ENCODE measurements at places on chromosomes 7 and 10.

- DNase-seq = no peak
These were observed 420 bp upstream of the MINPP1 start for GRCh38 chr10:87504307-87504639.

GRCh38 chr7:8423057-8423456 is 10.4 kb upstream of the NXPH1 start:
- no peak for DNase-seq

DNA sequence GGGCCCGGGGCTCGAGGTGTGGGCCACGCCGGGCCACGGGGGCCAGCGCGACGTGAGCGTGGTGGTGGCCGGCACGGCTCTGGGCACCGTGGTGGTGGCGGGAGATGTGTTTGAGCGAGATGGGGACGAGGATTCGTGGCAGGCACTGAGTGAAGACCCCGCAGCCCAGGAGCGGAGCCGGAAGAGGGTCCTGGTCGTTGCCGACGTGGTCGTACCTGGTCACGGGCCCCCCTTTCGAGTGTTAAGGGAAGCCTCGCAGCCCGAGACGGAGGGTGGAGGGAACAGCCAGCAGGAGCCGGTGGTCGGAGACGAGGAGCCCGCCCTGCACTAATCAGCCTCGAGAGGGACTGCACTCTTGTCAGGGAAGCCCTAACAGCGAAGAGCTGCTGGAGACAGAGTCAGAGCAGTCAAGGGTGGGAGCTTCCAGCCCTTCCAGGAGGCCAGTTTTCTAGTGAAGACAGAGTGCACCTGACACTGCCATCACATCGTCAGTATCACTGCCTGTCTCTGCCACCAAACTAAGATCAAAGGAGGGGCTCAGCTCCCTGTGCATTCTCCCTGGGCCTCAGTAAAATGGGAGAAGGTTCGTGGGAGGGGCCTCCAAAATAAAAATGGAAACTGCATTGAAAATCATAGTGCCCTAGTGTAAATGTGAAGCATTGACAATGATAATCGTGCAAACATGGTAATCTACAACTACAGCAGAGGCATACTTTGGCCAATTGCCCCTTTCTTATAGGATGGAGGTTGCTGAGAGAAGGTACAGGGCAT is 1.3 kb downstream of the MBLAC1 start:
- no peak for DNase-seq

GRCh38 chr10:5550250-5550545 is 25.4 kb downstream of the CALML3 start:
- no peak for DNase-seq

GRCh38 chr10:78861529-78862327 is 207.0 kb upstream of the ZMIZ1 start:
- DNase-seq = no peak

GRCh38 chr7:40530292-40530691 is 395.5 kb downstream of the SUGCT start:
- no peak for DNase-seq

Measured in breast epithelium (tissue), 4 donors.